Thymus (tissue), 14 donors: ENCODE measurements at places on chromosomes 6 and 20.

GRCh38 chr20:54345301-54345724, 130.1 kb upstream of the DOK5 start:
- H3K4me1 ChIP-seq: no peaks in the 10 kb centered on the region
- H3K4me3 ChIP-seq: no peak overlapping the region
- no peaks in the 10 kb centered on the region for H3K27me3 ChIP-seq
- H3K27ac ChIP-seq: no peak overlapping the region

- peaks cover 60% of the 10 kb centered on the region for H3K36me3 ChIP-seq
- no peaks in the 10 kb centered on the region for H3K4me1 ChIP-seq
- no peak overlapping the region for H3K27ac ChIP-seq
- DNase-seq: no peak
- no peaks in the 10 kb centered on the region for H3K27me3 ChIP-seq
These were observed 22.4 kb upstream of the MROH8 start for GRCh38 chr20:37201827-37202162.

- H3K4me3 ChIP-seq: no peak overlapping the region
- H3K27me3 ChIP-seq: no peaks in the 10 kb centered on the region
- DNase-seq: no peak
- no peak overlapping the region for H3K27ac ChIP-seq
These were observed 56.4 kb downstream of the UQCC1 start for GRCh38 chr20:35355372-35355771.

GRCh38 chr6:24734166-24734565, 15.2 kb upstream of the C6orf62 start:
- DNase-seq: no peak
- no peaks in the 10 kb centered on the region for H3K36me3 ChIP-seq

- peak; percentile 18 for DNase-seq
- H3K27me3 ChIP-seq: no peaks in the 10 kb centered on the region
- H3K4me1 ChIP-seq: no peaks in the 10 kb centered on the region
- H3K4me3 ChIP-seq: no peak overlapping the region
- H3K36me3 ChIP-seq: no peaks in the 10 kb centered on the region
These were observed 7.9 kb upstream of the MCHR2 start for GRCh38 chr6:100001915-100002388.

GRCh38 chr6:44925100-44925739, 402.9 kb upstream of the RUNX2 start:
- H3K27ac ChIP-seq: no peak overlapping the region
- H3K4me1 ChIP-seq: no peaks in the 10 kb centered on the region
- H3K4me3 ChIP-seq: no peak overlapping the region
- H3K36me3 ChIP-seq: no peaks in the 10 kb centered on the region
- no peaks in the 10 kb centered on the region for H3K27me3 ChIP-seq
- no peak for DNase-seq

DNA sequence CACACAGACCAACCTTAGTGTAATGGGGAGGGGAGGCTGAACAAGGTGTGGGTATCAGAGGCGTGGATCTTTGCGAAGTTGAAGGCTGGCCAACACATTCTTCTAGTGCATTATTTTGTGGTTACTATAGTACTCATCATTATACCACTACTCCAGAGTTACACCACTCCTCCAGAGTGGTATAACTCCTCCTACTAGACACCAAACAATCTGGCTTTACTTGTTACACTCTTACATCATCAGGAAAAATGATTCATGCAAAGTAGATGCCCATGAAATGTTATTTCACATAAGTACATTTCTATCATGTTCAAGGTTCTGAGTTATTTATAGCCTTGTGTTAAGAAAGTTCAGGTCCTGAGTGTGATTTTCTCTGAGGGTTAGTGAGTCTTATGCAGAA, 443.1 kb upstream of the OPRM1 start:
- no peaks in the 10 kb centered on the region for H3K4me1 ChIP-seq

GRCh38 chr6:13392462-13392861, 64.1 kb upstream of the TBC1D7 start:
- H3K27ac ChIP-seq: no peak overlapping the region
- no peak overlapping the region for H3K4me3 ChIP-seq
- H3K27me3 ChIP-seq: no peaks in the 10 kb centered on the region

- no peaks in the 10 kb centered on the region for H3K27me3 ChIP-seq
- no peak overlapping the region for H3K4me3 ChIP-seq
- DNase-seq: no peak
- no peaks in the 10 kb centered on the region for H3K4me1 ChIP-seq
These were observed 183.7 kb upstream of the PMEPA1 start for GRCh38 chr20:57893366-57893999.

DNA sequence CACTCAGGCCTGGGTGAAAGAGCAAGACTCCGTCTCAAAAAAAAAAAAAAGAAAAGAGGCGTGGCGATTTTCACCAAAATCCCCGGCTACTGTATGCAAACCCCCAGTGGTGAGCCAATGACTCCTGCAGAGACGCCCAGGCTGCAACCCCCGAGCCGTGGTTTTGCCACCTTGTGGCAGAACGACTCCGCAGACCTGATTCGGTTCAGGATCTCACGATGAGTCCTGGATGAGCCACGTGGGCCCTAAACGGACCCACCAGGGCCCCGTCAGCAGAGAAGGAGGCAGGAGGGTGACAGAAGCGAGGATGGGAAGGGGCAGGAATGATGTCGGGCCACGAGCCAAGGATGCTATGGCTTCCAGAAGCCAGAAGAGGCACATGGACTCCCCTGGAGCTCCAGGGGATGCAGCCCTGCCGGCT, 42.5 kb downstream of the SLC2A4RG start:
- no peaks in the 10 kb centered on the region for H3K27me3 ChIP-seq
- H3K27ac ChIP-seq: no peak overlapping the region
- peaks cover 12% of the 10 kb centered on the region for H3K4me1 ChIP-seq
- H3K4me3 ChIP-seq: no peak overlapping the region
- no peak for DNase-seq
- H3K36me3 ChIP-seq: no peaks in the 10 kb centered on the region

DNA sequence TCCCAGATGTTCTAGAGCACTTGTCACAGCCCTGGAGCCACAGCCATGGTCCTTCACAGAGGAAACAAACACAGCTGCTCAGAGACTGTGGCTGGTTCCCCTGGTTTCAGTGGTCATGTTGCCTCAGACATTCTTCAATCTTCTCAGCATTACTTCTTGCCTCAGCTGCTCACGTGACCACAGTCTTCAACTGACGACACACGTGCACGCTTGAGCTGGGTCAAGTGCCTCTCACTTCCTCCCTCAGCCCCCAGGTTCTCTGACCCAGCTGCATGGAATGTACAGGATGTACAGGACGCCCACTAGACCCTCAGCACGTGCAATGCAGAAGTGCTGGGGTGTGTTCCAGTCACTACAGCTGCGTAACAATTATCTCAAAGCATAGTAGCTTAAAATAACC, 159.8 kb upstream of the GGTLC1 start:
- H3K4me3 ChIP-seq: no peak overlapping the region
- DNase-seq: no peak
- H3K36me3 ChIP-seq: no peaks in the 10 kb centered on the region
- no peaks in the 10 kb centered on the region for H3K27me3 ChIP-seq
- no peak overlapping the region for H3K27ac ChIP-seq

GRCh38 chr6:46848684-46849360, 55.6 kb downstream of the MEP1A start:
- H3K4me1 ChIP-seq: peaks cover 8% of the 10 kb centered on the region
- no peak overlapping the region for H3K27ac ChIP-seq
- no peak overlapping the region for H3K4me3 ChIP-seq
- peak; percentile 33 for DNase-seq

DNA sequence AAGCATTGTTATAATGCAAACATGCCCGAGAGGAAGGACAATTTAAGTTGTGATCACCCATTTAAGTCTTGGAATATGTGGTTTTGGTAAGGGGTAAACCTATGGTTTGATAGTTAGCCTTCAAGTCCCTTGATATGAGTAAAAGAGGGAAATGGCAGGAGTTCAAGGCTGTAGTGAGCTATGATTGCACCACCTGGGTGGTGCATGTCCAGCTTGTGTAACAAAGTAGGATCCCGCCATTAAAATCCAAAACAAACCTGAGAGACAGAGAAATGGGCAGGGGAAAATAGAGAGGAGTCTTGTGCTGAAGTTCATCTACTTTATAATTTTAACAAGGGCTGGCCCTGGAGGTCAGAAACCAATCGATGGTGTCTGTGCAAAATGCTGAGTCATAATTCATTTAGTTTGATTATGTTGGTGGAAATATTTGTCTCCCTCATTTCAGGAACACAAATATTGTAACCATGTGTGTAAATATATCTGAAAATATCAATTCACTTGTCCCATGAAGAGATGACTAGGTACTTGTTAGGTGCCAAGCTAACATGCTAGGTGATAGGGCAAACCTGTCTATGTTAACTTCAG, 23.2 kb upstream of the ARMH2 start:
- no peak for DNase-seq
- H3K36me3 ChIP-seq: peaks cover 46% of the 10 kb centered on the region
- H3K4me3 ChIP-seq: no peak overlapping the region
- H3K4me1 ChIP-seq: no peaks in the 10 kb centered on the region
- no peak overlapping the region for H3K27ac ChIP-seq
